ENCODE measurements at places on chromosomes 12 and 14. TPM values are rescaled to one million over a fixed set of nuclear protein-coding genes. Genes with fewer than 3 reads are reported as not detected.

Gene CLEC1B
- not detected for total RNA-seq

Gene CLIP1
- total RNA-seq: 61.1 TPM

Gene MIPOL1
- total RNA-seq: not detected

Gene ERG28
- 14.9 TPM for total RNA-seq

Gene FOXM1
- total RNA-seq: 9.3 TPM

Gene OASL
- 5.5 TPM for total RNA-seq

Gene OR4K14
- not detected for total RNA-seq

Gene KLRC2
- 0.94 TPM for total RNA-seq

Gene PLA2G1B
- 1.1 TPM for total RNA-seq

DNA sequence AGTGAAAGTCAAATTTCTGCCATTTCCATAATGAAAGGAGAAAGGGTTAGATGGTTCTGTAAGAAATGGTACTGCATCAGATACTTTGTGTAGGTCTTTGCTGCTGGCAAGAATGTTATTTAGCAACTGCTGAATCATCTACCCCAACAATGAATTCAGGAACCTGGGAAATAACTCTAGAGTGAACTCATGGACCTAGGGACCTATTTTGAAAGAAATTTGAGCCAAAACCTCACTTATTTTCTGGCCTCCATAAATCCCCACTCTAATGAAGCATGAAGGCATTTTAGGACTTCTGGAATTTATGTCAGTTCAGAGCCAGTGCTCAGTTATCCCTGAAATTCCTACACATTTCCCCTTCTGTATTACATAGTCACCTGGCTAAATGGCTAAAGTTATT is 50.9 kb upstream of the CPNE8 start:
- no peak for DNase-seq

- DNase-seq: no peak
These were observed 2.3 kb downstream of the KLRG1 start for GRCh38 chr12:8991371-8992345.

DNA sequence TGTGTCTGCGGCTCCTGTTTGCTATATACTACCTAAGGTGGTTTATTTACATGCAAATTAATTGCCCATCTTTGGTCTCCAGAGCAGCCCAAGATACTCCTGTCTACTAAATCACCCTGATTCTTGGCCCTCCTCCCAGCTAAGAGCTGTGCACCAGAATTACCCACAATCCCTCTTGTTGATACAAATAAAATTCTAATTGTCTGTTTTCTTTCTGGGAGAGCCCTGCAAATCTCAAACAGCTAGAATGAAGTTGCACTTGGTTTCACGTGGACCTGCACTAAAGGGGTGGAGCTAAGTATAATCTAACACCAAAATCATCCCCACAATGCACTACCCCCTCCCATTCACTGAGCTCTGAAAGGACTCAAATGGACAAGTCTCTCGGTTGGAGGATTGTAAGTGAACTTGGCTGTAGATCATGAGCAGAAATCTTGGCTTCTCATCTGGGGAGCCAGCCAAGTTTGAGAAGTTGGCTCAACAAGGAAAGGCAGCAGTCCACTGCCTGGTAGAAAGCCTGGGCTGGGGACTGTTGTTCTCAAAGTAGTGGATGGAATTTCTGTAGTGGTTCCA is 6.6 kb downstream of the MAX start:
- no peak for DNase-seq

- DNase-seq: no peak
These were observed 932.2 kb downstream of the SLC6A15 start for GRCh38 chr12:83980398-83980797.

GRCh38 chr14:89134640-89135039 is 282.4 kb downstream of the FOXN3 start:
- no peak for DNase-seq

DNA sequence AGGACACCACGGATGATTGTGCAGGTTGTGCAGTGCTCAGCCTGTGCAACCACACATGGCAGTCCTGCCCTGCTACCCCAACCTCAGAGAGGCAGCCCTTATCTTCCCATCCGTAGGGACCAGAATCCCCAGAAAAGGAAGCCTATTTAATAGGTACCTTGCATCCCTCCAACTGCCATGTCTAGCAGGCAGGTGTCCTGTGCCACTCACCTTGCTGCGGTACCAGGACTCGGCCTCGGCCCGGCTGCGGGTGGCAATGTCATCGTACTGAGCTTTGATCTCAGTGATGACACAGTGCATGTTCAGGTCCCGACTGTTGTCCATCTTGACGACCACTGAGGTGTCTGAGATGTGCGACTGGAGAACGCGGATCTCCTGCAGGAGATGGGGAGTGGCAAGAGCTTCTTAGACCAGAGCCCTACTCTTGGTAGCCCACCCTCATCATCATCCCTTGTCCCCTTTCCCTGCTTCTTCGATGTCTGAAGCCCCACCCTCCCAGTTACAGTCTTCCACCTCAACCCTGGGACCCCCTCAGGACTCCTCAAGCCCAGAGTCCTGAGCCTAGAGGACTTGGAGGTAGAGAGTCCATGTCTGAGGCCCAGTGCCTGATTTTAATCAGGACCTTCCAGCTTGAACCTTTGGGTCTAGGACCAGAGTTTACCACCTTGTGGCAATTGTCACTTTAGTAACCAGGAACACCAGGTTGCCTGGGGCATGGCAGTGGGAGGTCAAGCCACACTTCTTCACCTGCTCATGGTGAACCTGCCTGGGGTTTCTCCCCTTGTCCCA is 20.5 kb downstream of the KRT7 start:
- DNase-seq: no peak

DNA sequence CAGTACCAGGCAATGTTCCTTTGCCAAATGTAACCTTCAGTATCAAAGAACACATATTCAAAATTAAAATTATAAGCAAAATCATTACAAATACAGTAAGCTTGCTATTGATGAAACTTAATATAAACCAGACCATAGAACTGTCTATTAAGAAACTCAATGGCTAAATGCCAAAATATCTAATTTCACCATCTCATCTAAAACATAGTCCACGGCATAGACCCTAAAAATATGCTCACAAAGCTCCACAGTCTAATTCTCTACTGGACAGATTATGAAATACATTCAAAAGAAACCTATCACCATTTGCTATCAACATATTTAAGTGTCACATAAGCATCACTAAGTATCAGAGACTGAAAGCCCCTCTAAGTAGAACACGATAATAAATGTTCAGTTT is 25.2 kb downstream of the DUSP16 start:
- no peak for DNase-seq

DNA sequence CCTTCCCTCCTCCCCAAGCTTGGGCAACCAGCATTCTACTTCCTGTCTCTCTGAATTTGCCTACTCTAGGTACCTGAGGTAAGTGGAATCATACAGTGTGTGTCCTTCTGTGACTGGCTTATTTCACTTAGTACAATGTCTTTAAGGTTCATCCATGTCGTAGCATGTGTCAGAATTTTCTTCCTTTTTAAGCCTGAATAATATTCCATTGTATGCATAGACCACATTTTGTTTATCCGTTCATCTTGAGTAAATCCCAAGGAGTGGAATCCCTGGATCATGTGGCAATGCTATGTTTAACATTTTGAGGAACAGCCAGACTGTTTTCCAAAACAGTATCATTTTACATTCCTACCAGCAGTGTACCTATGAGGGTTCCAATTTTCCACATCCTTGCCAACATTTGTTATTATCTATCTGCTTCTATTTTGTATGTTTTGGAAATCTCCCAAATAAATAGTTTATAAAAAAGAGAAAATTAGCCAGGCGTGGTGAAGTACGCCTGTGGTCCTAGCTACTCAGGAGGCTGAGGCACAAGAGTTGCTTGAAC is 12.4 kb downstream of the HSP90AA1 start:
- no peak for DNase-seq

DNA sequence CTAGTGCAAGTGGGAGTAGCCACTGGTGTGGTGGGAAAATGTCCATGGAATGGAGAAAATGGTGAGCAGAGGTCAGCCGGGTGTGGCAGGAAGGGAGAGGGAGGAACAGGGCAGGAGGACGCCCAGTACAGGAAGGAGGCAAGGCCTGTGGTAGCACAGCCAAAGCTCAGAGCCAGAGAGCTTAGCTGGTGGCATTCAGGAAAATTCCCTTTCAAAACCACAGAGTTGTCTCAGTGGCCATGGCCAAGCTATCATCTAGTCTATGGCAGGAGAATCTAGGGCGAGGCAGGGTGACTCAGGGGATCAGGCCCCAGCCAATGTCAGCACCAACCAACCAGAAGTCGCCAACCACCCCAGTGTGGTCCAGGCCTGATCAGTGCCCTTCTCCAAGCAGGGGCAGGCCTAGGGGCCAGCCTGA is 67.7 kb upstream of the DDX11 start:
- DNase-seq: no peak

DNA sequence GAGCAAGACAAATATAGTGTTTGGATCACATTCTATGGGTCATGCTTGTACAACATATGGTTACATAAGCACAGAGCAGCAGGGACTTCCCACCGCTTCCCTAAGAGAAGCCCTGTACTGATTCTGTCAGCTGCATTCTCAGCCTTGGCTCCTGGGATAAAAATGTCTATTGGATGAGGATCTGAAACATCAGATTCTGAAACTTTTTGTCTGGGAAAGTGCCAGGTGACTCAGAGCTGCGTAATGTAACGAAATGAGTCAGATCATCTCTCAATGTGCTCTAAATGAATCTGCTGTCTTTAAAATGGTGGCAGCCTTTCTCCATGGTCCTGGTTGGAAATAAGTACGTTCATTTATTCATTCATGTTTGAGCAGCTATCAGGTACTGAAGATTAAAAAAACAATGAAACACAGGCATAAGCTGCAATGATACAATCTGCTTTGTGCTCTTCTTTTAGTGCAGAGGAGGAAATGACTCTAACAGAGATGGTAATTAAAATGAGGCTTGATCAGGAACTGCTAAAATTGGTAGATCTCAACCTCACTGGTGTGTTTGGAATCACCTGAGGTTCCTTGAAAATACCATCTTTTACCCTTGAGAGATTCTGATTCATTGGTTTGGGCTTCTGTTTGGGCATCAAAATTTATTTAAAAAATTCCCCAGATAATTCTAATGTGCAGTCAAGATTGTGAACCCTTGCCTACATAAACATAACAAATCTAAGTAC is 99.1 kb upstream of the NAP1L1 start:
- DNase-seq: no peak

DNA sequence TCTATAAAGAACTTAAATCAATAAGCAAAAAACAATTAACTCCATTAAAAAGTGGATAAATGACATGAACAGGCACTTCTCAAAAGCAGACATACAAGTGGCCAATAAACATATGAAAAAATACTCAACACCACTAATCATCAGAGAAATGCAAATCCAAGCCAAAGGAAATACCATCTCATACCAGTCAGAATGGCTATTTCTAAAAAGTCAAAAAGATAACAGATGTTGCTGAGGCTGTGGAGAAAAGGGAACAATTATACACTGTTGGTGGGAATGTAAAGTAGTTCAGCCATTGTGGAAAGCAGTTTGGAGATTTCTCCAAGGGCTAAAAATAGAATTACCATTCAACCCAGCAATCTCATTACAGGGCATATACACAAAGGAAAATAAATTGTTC is 234.5 kb upstream of the PLXNC1 start:
- DNase-seq: no peak

DNA sequence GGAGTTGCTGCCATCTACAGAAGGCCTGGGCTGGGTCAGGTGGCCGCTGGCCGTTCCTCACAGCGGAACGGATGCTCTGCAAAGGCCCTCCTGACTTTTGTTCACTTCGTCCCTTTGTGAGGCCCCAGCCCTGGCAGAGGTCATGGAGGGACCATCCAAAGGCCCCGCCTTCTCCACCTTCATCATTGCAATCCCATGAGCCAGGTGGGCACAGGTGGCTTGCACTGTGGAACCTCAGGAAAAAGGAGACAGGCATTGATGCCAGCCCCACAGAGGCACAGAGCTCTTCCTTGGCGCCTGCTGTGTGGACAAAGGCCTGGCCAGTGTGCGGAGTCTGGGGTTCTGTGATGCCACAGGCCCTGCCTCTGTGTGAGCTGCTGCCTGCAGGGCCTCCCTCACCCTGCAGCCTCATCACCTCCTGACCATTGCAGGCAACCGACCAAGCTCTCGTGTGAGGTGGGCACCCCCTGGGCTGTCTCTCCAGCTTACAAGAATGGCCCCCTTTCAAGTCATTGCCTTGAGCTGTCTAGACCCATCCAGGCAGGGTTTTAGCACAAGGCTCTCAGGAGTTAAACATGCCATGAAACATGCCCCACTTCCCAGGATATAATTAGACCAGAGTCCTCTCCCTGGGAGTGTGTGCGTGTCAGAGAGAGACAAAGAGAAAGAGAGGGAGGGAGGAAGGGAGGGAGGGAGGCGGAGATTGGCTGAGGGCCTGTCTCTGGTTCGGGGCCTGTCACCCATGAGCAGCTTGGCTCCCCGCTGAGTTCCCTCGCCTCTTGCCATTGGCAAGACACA is 19.3 kb downstream of the NFKBIA start:
- DNase-seq: no peak

DNA sequence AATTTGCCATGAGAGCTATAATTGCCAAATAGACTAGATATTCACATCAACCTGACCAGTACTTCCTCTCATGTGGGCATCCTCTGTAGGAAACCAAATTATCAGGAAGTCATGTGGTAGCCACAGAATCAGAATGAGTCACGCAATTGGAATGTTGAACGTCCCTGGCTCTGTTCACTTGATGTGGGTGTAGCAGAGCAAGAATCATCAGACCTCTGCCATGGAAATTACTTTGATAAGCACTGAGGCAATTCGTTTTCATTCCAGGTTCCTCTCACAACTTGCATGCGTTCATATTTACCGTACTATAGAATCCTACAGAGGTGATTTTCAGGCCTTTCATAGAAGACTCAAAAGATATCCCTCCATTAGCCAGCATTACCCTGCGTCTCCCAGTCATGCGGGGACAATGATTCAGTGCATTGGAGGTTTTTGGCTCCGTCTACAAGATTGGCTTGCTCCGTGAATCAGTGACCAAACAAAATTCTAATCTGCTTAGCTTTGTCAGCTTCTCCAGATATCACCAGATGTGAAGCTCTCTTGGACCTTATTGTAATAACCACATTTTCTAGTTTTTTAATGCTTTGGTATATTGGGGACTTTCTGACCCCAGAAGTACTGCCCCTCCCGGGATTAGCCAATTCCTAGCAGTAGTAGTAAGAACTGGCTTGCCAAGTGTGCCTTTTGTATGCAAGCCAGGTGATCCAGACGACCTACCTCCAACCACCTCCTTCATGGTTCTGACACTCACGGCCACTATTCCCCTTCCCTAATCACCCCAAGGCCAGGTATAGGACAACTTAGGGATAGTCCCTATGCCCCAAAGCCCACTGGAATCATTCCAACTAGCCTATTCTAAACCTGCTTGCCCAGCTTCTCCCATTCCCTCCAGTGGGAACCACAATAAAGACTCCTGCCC is 133.4 kb downstream of the KICS2 start:
- DNase-seq: no peak

DNA sequence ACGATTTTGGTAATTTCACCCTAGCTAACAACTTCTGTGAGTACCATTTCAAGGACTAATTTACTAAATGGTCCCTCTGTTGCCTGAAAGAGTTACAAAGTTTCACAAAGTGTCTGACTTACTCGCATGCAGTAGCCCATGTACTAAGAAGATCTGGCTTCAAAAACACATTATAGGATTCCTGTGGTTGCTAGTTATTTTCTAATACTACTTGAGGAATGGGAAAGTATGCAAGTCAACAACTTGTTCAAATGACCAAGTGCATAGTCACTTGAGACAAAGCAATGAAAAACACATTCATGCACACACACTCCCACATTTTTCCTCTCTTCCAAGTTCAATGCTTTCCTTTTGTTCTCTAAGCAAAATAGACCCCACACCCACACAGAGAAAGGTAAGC is 219.7 kb upstream of the TMPO start:
- DNase-seq: no peak

- DNase-seq: no peak
These were observed 83.0 kb upstream of the FAR2 start for GRCh38 chr12:29066011-29066588.

GRCh38 chr14:75094896-75095295 is 25.5 kb downstream of the ZC2HC1C start:
- DNase-seq: no peak

Data from activated T-cell treated with anti-CD3 and anti-CD28 coated beads, Interleukin-2, amount 50 U/mL, for 4 hours (primary cell).